Caudate nucleus (tissue), 63 donors: ENCODE measurements at places on chromosomes 16 and 17.

DNA sequence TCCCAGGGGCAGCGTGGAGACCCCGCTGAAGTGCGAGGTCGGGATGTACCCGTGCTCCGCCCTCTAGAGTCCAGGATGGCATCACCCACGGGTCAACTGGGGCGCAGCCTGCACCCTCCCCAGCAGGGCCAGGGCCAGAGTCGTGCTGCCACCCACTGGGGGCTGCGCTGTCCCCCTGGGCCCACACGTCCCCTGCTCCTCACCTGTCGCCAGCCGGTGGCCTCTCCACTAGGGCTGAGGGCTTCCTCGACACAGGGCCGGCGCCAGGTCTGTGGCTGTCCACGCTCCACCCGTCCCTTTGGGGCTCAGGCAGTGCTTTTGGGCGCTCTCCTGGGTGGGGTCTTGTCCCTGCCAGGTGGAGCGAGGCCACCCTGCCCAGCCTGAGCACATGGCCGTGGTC lies 11.6 kb upstream of the PRR35 start:
- DNase-seq: no peak

GRCh38 chr17:32350666-32351418 lies 885 bp downstream of the ZNF207 start:
- DNase-seq: no peak

DNA sequence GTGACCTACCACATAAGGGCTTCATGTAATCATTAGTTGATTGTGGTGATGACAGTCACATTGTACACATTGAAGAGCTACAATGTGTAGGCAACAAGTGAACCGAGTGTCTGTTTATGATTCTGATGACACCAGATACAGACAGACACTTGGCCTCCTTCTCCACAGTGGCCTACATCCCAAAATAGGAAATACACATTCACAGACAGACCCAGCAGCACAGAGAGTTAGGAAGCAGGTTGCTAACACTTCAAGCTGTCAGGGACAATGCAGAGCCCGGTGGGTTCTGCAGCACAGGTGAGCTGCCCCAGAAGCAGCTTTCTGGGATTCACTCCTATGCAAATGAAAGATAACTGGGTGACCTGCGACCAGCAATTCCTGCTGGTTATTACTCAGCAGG lies 72.2 kb downstream of the CDH11 start:
- no peak for DNase-seq

DNA sequence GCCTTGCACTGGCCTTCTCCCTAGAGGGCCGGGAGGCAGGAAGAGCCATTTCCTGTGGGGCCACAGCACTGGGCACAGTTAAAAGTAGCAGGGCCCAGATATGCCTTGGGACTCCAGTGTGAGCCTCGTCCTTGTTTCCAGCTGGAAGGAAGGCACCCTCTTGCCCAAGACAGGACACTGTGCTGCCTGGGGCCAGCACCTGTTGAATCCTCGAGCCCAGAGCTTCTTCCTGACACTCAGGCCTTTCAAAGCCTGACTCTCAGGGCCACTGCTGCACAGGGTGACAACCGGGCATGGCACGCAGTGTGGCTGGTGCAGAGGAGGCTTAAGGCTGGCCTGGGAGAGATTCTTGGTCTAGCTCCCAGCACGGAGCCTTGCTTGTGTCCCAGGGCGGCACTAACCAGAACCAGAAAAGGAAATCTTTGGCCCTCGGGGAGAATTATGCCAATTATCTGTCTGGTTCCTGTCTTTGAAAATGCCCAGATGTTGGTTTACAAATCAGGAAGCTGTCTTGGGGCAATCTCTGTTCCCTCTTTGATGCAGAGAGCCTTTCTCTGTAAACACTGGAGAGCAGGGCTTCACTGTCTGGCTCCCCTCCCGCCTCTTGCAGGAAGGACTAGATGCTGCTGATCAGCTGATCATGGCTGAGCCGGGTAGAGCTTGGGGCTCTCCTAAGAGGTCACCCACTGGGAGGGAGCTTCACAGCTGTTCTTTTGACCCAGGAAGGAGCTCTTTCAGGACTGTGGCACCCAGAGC lies 11.1 kb downstream of the LDHD start:
- DNase-seq: peak; percentile 64

GRCh38 chr17:82603981-82604448 lies 44.2 kb downstream of the WDR45B start:
- peak; percentile 48 for DNase-seq

DNA sequence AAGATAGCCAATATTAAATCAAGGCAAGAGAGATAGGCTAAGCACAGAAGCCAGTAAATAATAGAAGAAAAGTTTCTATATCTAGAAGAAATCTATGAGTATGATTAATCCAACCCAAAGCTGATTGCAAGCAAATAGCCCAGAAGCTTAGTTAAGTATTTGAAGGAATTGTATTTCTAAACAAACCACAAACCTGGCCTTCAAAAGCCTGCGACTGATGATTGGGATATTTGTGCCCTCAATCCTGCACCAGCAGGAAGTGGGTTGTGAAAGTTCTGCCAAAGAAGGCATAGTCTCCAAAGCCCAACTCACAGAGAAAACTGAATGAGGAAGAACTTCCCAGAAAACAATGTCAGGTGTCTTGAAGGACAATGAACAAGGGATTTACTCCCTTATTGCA lies 114.5 kb upstream of the C17orf78 start:
- DNase-seq: no peak

- no peak for DNase-seq
Measured at GRCh38 chr16:83681381-83681956, 126.3 kb upstream of the HSBP1 start.

- DNase-seq: no peak
Measured at GRCh38 chr17:48909783-48910182, 1.6 kb downstream of the UBE2Z start.

GRCh38 chr17:32142038-32142856 lies at the start of gene RHOT1:
Gene RHOT1, plus strand, starts transcription at chr17:32142502. Its CDS starts 191 bp downstream, at chr17:32142693.
- DNase-seq: peak; percentile 73

DNA sequence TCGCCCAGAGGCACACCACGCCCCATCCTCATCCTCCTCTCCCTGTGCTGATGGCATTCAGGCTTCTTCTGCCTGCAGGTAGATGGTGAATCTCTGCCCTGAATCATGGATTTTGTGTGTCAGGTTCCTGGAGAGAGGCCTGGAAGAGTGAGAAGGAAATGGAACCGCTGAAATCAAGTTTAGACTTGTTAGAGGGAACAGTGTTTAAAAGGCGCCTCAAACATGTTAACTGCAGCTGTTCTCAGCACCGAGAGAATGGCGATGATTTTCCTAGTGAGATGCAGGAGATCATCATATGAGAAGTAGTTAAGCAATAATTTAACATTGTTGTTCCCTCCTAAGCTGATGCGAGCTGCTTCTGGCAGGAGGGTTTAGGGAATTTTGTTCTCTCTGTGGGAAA lies 744.4 kb upstream of the EEF2KMT start:
- no peak for DNase-seq

DNA sequence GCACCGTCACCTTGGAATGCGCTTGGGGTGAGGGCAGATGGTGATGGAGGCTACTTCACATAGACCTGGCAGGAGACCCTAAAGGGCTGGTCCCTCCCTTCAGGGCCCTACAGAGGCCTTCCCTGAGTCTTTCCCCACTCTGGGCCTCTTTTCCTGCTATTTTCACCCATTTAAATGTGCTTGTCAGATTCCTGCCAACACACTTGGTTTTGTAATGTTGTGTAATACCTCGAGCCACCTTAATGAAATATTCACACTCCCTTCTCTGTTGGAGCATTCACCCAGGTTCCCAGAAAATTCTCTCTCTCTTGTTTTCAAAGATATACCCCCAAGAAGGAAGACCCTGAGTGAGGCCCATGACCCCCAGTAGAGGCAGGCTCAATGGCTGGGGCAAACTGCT lies 456.6 kb upstream of the DYNLRB2 start:
- no peak for DNase-seq

- DNase-seq: no peak
Measured at GRCh38 chr17:15451680-15452079, 15.7 kb downstream of the CDRT4 start.

- no peak for DNase-seq
Measured at GRCh38 chr17:17877529-17878358, 41.0 kb upstream of the SREBF1 start.

DNA sequence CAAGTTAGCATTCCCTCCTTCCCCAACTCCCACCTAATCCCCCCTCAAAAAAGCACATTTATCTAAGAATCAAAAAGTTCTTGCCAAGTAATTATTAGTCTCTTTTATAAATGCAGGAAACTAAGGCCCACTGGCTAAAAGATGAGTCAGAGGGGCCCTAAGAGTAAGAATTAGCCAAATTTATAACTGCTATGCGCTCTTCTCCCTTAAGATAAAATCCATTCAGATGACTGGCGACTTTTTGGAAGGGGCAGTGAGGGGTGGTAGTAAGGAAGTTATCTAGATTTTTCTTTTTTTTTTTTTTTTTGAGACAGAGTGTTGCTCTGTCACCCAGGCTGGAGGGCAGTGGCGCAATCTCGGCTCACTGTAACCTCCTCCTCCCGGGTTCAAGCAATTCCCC lies 17.1 kb downstream of the ZNF652 start:
- DNase-seq: no peak

GRCh38 chr17:77182205-77183172 lies 41.7 kb downstream of the SEC14L1 start:
- no peak for DNase-seq
